Lung (tissue), 17 donors: ENCODE measurements at places on chromosomes 12 and 14.

DNA sequence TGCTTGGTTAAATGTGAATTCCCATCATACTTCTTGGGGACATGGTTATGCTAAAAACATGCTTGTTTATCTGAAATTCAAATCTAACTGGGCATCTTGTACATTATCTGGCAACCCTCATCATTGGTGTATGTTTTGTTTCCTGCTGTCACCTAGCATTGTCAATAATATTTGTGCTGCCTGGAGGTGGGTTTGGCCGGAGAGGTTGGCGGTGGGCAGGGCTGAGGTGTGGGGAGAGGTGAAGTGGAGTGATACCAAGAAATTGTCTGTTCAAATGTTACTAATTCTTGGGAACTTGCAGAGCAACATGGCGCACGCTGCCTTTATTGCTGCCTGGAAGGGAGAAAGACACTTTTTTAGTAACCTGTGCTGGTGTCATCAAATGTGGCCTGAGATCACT lies 280.5 kb downstream of the VRK1 start:
- no peak for DNase-seq

GRCh38 chr12:114955414-114956014 lies 271.5 kb upstream of the TBX3 start:
- no peak for DNase-seq

DNA sequence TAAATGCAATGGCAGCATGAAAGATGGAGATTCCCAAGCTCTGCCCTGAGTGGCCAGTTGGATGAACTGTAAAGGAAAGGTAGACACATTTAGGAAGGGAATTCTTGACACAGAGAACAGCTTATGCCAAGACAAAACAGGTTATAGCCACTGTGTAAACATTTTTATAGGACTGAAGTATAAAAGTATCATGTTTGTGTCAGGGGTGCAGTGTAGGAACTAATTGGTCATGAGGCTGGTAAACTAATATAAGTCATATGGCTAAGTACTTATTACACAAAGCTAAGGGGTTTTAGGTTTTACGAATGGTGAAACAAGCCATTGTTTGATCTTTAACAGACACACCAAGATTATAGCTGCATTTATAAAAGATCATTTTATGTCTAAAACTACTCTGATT lies 207.7 kb upstream of the SLC16A7 start:
- no peak for DNase-seq

- DNase-seq = peak; percentile 40
Observed at GRCh38 chr14:60350366-60350720, 101.3 kb downstream of the PPM1A start.

DNA sequence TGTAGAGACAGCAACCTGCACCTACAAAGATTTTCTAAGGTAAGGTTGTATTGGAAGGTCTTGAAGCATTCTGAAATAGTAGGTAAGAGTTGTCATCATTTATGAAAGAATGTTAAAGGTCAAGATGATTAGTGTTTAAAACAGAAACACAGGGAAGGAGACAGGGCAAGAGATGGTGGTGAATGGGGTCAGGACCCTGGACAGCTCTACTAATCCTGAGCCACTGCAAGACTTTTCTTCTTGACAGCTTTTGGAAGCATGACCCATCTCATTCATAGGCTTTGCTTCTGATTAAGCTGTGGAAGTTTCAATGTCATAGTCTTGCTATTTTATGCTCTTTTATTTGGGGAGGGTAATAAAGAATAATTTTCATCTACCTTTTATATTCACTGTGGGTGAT lies 75.5 kb upstream of the CAND1 start:
- peak; percentile 35 for DNase-seq

DNA sequence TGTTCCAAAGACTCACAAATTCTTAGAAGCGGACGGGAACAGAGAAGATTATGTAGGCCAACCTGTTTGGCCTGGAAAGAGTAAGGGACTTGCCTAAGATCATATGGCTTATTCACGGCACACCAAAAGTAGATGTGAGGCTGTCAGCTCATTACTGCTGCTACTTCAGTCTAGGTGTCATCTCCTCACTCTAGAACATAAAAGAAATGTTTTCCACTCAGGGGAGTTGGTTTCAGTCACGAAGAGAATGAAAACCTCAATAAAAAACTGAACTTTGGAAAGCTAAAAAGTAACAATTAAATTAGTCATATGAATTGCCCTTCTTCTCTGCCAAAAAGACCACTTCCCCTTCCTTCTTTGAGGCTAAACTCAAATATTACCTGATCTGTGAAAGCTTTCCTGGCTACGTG lies 658 bp upstream of the CEP128 start:
- no peak for DNase-seq

DNA sequence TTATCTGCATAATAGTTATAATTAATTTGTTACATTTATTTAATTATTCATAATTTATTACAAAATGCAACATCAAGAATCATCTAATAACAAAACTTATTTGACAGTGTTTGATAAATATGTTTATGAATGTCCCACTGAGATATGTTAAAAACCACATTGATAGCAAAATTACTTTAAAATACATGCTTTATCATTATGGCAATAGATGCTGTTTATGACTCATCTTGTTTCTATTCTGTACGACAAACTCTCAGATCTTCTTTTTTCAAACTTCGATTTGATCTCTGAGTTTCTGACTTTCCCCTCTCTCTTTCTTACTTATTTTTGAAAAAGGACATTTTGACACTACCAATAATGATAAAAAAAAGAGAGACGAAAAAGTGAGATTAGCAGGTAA lies 56.8 kb upstream of the LRRK2 start:
- DNase-seq = no peak

GRCh38 chr14:47590767-47591495 lies 84.5 kb downstream of the MDGA2 start:
- DNase-seq = no peak

GRCh38 chr12:120630104-120630892 lies 10.1 kb upstream of the CABP1 start:
- no peak for DNase-seq

DNA sequence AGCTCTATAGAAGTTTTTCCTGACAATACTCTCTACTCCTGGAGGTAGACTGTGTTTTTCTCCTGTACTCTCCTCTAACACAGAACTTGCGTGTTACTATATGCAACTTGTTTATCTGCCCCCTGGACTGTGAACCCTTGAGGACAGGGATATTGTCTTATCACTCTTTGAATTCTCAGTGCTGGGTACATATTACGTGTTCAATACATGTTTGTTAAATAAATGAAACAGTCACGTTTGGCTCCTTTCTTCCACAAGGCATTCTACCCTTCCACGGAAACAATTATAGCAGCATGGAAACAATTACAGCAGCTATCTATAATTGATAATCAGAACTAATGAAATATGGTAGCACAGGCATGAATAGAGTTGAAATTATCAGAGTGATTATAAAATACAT lies 50.7 kb downstream of the CRADD start:
- DNase-seq = no peak

GRCh38 chr14:88140874-88141273 lies 135.9 kb downstream of the GPR65 start:
- no peak for DNase-seq

DNA sequence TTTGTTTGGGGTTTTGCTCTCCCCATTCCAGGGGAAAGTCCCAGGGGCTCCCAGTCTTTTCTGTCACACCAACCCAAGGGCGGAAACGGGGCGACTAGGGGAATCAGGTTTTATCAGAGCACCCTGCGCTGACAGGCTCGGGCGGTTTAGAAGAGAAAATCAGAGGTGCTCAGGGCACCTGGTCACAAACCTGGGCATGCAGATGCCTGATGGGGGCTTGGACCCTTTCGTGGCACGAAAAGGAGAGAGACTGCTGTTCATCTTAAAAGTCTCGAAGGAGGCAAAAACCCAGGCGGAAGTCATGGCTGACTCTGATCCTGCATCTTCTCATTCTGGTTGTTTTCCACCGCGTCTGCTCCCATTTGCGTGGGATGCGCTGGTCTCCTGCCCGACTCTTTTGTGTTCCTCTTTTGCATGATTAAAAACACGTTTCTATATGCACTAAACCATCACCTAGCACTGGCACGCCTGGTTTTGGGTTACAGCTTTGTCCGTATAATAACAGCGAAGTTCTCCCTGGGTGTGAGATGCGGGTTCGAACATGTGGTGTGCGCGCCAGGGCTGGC lies 13.2 kb downstream of the OTX2 start:
- DNase-seq = no peak
